ENCODE measurements at places on chromosomes 6 and 20.
A peak's percentile ranks its signal among the peaks of the same experiment; 100 is the strongest.

- peak; percentile 81 for DNase-seq
Observed at GRCh38 chr6:63573076-63573898, 1.0 kb downstream of the LOC128125822 start.

DNA sequence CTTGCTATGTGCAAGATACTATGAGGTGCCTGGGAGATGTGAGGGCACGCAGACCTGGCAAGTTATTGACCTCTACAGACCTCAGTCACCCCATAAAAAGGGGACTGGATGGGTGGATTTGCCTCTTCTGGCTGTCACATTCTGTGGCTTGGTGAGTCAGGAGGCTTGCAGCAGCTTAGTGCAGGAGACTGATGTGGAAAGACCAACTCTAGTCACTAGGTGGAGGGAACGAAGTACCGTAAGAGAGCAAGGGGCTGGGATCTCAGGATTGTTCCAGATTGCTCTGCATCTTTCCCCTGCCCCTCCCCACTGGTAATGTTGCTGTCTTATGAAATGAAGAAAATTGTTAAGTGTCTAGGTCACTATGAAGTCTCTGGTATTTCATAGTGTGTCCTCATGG, 3.3 kb downstream of the MAPRE1 start:
- DNase-seq, result peak; percentile 68

- no peak for DNase-seq
Observed at GRCh38 chr6:170063431-170063830, 227.4 kb downstream of the DLL1 start.

- DNase-seq, result peak; percentile 66
Observed at GRCh38 chr6:113629256-113629655, 227.9 kb upstream of the MARCKS start.

- peak; percentile 16 for DNase-seq
Observed at GRCh38 chr20:31260326-31260932, 3.0 kb downstream of the DEFB115 start.

DNA sequence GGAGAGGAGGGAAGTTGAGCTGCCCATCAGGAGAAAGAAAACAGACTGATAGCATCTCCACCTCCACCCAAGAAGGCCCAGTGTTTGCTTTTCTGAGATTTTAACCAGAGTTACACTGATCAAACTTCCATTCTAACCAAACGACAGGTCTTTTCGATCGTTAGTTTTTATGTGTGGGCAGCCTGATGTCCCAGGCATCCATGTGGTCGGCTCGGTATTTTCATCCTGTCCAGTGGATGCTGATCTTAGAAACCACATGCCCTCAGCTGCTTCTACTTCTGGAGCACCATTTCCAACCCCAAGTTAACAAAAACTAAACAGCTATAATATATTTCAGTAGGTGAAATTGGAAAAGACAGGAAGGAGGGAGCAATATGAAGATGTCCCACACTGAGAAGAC, 536.8 kb upstream of the JAG1 start:
- DNase-seq, result no peak

DNA sequence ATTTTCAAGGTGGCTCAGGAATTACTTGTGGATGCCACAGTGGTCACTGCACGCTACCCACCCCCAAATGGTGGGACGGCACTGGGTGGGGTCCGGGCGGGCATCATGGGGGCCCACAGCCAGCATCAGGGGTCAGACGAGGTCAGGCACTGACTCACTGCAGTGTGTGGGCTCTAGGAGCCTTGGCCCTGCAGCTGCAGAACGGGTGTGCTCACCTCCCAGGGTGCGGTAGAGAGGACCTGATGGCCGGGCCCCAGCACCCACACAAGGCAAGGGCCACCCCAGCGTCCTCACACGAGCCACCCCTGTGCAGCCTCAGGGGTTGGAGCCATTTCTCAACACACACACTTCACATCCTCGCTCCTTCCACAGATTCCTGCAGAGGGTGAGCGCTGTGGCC, 34.3 kb downstream of the KCNQ2 start:
- no peak for DNase-seq

GRCh38 chr6:48671505-48671904, 560.5 kb upstream of the PTCHD4 start:
- no peak for DNase-seq

DNA sequence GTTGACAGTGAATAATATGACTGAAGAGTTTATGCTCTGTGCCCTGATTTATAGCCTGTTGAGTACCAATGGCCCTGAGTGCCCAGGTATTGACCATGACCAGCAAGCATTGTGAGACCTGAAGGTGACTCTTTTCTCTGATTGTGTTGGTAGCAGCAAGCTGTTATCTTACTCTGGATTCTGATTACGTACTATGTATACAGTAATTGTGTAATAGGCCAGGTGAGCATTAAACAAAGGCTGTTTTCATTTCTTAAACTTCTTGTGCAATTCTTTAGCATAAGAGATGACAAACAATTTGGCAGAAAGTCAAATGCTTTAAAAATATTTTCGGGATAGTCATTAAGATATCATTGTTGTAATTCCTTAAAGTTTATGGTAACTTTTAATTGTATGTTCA, 111.7 kb upstream of the PTPRK start:
- no peak for DNase-seq

DNA sequence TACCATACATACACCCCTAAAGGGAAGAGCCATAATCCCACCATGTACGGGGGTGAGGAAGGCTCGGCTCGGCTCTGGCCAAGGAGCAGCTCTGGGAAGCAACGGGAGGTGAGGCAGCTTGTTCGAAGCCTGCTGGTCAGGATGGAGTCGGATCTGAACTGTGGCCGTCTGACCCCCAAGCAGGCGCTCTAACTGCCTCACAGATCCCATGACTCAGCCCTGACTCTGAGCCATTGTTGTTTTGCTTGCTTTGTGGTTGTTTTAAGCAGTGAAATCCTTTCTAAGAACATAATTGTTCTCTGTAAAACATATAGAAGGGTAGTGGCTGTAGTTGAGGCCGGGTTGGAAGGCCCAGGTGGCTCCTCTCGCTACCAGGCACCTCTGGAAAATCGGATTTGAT, 10.9 kb downstream of the C6orf132 start:
- no peak for DNase-seq

DNA sequence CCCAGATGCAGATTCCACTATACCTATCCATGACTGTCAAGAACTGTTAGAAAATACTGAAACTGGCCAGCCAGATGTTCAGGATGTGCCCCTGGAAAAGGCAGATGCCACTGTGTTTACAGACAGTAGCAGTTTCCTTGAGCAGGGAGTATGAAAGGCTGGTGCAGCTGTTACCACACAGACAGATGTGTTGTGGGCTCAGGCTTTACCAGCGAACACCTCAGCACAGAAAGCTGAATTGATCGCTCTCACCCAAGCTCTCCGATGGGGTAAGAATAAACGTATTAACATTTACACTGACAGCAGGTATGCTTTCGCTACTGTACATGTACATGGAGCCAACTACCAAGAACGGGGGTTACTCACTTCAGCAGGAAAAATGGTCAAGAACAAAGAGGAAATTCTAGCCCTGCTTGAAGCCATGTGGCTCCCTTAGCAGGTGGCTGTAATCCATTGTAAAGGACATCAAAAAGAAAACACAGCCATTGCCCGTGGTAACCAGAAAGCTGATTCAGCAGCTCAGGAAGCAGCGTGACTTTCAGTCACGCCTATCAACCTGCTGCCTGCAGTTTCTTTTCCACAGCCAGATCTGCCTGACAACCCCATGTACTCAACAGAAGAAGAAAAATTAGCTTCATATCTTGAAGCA, 459.7 kb upstream of the HTR1E start:
- DNase-seq, result no peak

GRCh38 chr6:46340246-46340645, 151.0 kb downstream of the RCAN2 start:
- no peak for DNase-seq

GRCh38 chr6:112251171-112251875, 3.0 kb downstream of the LAMA4 start:
- no peak for DNase-seq

GRCh38 chr20:10639737-10640556, 33.9 kb downstream of the JAG1 start:
- DNase-seq, result no peak

DNA sequence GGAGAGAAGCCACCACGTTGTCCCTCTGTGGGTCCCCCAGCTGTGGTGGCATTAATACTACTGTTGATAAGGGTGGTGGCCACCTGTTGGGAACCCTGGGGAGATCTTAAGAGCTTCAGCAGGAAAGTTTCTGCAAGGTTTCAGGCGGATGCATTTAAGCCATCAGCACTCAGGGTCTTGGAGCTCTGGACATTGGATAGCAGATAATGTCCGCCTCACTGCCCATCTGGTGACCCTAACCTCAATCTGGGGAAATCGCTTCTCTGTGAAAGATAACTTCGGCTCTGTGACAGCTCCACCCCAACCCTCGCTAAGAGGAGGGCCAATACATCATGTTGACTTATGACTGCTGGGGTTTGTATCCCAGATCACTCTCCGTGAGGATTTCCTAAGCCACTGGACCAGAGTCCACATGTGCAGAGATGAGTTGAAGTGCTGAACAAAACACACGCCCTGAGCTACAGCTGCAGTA, 92.9 kb downstream of the FOXC1 start:
- DNase-seq, result no peak
